Activated T-cell treated with anti-CD3 and anti-CD28 coated beads for 48 hours (primary cell): ENCODE measurements at places on chromosomes 2 and 18.

DNA sequence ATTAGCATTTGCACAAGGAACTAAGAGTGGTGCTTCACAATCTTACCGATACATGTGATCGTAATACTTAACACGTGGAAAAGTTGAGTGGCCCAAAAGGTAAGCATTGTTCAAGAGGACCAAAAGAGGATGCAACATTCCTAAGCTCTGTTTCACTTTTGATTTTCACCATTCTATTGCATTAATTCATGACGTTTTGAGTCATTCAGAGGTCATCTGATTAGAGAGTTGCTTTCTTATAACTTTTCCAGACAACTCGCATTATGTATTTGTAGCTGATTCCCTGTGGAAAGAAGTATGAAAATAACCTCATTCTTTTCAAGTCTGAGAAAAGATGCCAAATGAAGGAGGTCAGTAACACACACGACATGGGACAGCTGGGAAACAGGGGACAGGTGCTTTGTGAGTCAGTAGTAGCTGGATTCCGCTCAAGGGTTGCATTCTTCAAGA lies 344.4 kb downstream of the RND3 start:
- no peak for DNase-seq

GRCh38 chr2:55365303-55365702 lies 54.4 kb downstream of the CCDC88A start:
- DNase-seq: no peak

DNA sequence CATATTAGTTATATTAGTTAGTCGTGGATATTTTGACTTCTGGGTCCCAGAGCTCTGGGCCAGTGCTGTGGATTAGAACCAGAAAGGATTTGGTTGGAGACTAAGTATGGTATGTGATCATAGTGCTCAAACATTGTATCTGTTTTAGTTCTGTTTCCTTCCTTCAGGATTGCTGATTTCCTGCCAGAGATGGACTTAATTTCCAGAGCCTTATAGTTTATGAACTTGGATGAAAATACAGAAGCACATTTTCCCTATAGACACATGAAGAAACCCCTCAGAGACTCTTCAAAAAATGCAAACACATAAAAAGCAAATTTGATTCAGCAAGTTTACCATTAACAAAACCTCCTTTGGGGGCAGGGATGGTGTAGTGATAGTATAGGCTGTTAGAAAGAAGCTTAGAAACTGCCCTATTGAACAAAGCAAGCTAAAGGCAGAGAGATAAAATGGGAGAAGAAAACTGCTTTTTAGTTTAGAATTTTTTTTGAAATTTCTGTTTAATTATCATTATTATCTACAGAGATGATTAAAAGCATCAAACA lies 88.7 kb upstream of the EFEMP1 start:
- no peak for DNase-seq

GRCh38 chr2:39174022-39174421 lies 53.2 kb upstream of the SOS1 start:
- DNase-seq: no peak

GRCh38 chr2:176079831-176080539 lies 3.8 kb downstream of the EVX2 start:
- DNase-seq: peak; percentile 49

GRCh38 chr2:162382278-162382677 lies 38.3 kb downstream of the GCA start:
- DNase-seq: no peak

GRCh38 chr2:203578759-203579643 lies 43.9 kb upstream of the RAPH1 start:
- DNase-seq: peak; percentile 32

- DNase-seq: no peak
Observed at GRCh38 chr2:161391737-161392506, 24.2 kb upstream of the TBR1 start.

- no peak for DNase-seq
Observed at GRCh38 chr2:232052591-232052990, 91.1 kb downstream of the DIS3L2 start.

GRCh38 chr2:38439863-38440262 lies 62.8 kb upstream of the ATL2 start:
- no peak for DNase-seq

DNA sequence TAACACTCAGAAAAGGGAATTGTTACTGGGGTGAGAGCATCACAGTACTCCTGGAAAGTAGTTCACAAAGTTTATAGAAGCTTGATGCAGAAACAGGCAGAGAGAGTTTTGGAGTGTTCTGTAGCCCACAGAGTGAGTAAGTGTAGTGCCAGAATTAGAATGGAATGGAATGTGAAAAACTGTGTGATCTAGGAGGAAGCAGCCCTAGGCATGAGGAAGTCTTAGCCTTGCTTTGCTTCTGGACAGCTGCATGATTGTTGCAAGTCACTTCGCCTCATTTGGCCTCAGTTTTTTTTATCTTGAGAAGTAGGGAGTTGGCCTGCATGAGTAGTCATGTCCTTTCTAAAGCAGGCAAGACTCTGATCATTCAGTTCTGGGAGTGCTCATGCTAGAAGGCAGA lies 10.9 kb downstream of the SERPINB12 start:
- no peak for DNase-seq

- no peak for DNase-seq
Observed at GRCh38 chr2:37602040-37602439, 69.4 kb downstream of the CDC42EP3 start.

DNA sequence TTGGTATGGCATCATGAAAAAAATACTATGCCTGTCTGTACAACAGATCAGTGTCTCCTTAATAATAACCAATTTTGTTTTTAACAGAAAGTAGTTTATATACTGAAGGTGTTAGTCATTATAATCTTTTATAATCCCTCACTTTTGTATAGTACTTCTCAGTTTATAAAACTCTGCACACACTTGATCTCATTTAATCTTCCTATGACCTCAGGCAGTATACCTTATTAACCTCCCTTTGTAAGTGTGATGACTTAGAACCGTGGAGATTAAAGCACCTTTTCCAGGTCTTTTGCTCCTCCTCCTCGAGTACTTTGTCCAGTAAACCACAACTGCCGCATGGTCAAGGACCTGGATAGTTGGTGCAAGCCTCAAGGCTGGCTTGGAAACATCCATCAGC lies 945.5 kb downstream of the EPHA4 start:
- no peak for DNase-seq

DNA sequence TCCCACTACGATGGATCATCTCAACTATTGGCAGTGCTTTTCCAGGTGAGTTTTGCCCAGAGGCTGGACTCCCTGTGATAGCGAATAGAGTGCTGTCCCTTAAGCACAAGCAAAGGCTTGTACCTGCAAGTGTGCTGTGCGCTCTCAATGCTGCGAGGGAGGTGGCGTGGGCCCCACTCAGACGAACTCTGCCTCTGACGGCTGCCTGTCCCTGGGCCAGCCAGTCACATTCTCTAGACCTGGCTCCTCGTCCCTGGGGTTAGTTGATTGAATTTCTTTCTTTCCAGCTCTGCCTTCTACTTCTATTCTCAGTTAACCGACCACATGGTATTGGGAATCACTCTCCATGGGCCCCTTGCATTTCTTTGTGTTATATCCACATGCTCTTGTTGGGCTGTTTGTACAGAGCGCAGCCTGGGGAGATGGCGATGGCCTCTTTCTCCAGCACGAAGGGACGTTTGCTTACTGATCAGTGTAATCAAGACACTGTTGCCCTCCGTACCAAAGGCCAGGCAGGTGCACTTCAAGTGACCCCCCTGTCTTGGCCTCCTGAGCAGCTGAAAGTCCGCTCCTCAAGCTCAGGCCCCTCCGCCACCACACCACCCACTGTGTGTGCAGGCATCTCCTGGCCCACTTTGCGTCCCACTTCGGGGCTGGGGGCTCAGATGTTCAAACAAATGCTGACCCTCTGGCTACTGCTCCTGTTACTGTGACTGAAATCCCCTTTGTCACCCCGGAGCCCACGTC lies 151.3 kb downstream of the ZNF236 start:
- DNase-seq: no peak

DNA sequence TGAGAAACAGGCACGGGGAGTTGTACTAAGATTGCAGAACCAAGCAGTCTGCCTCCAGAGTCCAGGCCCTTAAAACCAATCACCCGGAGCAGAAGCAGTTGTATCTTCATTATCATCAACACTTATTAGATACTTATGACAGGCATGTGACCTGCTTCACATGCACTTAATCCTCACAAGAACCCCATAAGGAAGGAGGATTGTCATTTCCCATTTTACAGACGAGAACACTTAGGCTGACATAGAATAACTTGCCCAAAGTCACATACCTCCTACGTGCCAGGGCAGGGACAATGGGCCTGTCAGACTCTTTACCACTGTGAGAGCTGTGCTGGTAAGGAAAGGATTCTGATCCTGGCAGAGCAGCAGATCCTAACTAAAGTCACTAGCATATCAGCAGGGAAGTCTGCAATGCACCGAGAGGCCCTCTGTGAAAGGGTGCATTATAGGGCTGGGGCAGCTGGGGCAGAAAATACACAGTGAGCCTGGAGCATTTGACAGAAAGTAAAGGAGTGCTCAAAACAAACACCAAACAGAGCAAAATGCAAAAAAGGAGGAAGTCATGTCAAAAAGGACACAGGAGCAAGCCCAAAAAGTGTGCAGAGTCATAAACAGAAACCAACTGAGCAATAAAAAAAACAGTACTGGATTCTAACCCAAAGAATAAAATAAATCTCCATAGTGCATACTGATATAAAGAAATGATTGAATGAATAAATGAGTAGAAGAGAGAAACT lies 55.9 kb upstream of the SP3 start:
- no peak for DNase-seq

DNA sequence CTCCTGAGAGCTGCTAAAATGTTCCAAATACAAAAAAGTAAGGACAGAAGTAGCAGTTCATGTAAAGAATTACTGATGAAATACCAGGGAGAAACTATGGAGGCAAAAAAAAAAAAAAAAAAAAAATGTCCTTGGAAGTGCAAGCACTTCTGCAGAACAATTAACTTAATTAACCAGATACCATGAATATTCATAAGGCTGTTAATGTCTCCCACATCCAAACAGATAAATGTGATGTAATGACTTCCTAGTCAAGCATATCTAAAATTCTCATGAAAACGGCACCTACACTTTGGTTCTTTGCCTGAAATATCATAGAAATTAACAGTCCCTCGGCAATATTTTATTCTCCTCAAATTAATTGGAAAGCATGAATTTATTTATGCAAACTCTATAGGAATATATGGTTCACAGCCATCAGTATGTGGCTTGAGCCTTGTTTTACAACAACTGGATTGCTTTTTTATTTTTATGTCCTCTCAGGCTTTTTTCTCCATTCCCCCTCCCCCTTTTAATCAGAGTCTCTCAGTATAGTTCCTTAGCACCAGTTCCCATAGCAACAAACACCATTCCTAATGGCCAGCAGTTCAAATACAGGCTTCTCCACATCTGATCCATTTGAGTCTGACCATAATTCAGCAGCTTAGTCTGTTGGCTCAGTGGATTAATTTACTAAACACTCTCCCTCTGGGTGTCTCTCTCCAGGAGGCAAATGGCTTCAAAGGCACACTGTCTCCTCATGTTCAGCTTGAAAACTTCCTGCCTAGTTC lies 97.1 kb downstream of the ITGA4 start:
- DNase-seq: no peak

GRCh38 chr2:132676999-132677398 lies 7.0 kb upstream of the LYPD1 start:
- no peak for DNase-seq

DNA sequence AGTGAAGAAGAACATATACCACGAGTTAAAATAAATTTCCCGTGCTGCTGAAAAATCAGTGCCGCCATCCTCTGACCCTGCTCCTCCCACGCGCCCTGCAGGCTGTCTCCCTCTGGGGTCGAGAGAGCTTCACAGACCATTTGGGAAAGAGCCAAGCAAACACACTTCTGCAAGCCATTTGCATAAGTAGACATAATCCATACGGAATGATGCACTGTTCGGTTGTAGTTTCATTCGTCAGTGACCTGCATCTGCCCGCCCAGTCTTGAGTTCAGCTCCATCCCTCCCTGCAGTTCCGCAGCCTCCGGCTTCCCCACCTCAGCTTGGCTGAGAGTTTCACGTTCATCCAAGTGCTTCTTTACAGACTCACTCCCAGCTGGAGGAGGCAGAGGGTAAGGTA lies 69.6 kb downstream of the TRAPPC12 start:
- no peak for DNase-seq

DNA sequence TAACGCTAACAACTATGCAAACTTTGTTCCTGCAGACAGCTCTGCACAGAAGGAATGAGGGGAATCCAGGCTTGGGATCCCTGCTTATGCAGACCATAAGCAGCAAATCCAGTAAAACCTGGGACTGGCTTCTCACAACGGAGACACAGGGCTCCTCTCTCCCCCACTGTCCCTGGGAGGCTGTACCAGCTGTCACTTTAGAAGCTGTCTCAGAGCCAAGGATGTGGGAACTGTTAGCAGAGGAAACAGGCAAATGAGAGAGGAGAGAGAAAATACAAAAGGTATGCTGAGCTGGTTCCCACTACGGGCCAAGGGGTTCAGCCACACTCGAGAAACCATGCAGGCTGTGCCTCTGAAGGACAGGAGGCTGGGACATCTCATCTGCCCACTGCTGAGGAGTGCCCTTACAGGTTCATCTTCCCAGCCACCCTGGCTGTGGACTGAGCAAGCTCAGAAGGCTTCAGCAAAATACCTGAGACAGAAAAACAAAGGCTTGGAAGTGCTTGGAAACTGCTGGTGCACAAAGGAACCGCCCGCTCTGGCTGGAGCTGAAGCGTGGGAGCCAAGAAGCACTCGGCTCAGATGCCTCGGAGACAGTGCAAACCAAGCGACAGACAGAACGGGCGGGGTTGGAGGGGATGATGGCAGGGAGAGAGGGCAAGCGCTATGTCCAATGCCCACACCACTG lies 72.5 kb downstream of the FAM210A start:
- DNase-seq: no peak

DNA sequence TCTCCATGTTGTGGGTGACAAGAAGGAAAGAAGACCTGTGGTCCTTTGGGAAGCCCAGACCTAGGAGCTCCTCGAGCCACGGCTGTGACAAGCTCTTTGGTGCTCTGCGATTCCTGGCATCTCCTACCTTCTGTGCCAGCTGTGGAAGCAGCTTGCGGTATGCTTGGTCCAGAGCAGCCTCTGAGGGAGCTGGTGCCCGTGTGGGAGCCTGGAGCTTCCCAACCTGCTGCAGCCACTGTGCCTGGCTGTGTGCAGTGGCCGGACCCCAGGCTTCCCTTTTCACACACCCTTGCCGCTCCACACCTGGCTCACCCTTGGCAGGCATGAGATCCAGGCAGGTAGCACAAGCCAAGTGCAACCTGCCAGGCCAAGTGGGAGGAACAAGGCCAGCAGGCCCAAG lies 1328.6 kb upstream of the SLC39A10 start:
- DNase-seq: no peak

GRCh38 chr2:206915121-206915520 lies 24.2 kb upstream of the CPO start:
- DNase-seq: no peak

DNA sequence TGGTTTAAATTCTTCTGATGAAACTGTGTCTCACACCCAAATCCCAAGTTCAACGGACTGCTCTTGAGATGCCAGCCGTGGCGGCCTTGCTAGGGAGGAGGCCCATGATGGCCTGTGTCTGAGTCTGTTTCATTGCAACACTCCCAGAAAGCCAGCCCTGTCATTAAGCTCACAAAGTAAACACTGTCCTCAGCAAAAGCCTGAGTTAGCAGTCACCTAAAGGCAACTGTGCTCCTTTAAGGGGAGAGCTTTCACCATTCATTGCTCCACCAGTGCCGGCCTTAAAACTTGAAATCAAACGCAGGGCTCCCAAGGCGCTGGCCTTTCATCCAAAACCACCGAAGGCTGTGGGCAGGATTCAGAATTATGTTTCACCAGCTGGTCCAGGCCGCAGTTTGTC lies 42.5 kb upstream of the PPP1CB start:
- no peak for DNase-seq

- no peak for DNase-seq
Observed at GRCh38 chr2:6866982-6867381, 1.3 kb upstream of the CMPK2 start.
